ENCODE measurements at places on chromosomes 1 and 21. TPM values are rescaled to one million over a fixed set of nuclear protein-coding genes. Genes with fewer than 3 reads are reported as not detected.

DNA sequence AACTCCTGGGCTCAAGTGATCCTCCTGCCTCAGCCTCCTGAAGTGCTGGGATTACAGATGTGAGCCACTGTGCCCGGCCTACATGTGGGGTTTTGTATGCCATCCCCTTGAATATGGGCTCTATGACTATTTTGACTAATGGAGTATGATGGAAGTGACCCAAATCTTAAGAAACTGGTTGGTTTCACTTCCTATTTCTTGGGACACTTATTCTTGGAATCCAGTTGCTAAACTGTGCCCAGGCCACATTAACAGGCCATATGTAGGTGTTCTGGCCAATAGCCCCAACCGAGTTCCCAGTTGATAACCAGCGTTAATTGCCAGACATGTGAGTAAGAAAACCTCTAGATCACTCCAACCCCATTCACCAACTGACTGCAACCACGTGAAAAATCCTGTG lies 36.3 kb upstream of the CLIC4 start:
- DNase-seq = no peak

- no peak for DNase-seq
Measured at GRCh38 chr1:160748878-160749269, 9.8 kb downstream of the SLAMF7 start.

DENND2D gene
- 1.6 TPM for total RNA-seq

NBPF4 gene
- not detected for total RNA-seq

DNA sequence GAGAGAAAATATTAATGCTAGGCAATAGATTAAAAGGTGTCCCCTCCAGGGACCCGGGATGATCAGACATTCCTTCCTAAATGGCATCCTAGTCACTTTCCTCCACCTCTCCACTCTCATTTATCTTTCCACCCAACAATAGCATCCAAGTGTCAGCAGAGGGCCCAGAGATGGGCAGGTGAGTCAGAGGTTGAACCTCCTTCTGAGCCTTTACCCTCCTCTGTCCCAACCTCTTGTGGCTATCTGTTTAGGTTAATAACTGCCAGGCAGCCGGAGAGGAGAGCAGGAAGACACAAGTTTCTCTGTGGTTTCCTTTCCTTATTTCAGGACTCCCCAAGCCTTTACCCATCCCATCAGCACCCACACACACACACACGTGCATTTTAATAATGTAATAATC lies 4.1 kb downstream of the GJA5 start:
- no peak for DNase-seq

DNA sequence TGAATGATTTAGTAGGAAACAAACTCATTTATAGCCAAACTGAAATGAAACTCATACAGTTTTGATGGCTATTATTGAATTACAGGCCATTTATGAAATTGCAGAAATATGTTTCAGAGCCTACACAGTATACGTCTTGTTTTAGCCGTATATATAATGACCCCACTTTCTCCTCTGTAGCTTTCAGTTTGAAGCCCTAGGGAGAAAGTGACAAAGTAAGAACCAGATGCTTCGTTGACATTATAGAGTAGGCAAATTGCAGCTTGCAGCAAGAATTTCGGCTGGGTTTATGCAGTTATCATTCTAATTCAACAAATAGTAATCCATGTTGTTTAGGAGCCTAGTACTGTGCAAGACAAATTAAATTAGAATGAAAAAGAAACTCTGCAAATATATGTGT lies 836.3 kb upstream of the ADGRL4 start:
- no peak for DNase-seq

TLCD4 gene
- total RNA-seq = 91.6 TPM

DNA sequence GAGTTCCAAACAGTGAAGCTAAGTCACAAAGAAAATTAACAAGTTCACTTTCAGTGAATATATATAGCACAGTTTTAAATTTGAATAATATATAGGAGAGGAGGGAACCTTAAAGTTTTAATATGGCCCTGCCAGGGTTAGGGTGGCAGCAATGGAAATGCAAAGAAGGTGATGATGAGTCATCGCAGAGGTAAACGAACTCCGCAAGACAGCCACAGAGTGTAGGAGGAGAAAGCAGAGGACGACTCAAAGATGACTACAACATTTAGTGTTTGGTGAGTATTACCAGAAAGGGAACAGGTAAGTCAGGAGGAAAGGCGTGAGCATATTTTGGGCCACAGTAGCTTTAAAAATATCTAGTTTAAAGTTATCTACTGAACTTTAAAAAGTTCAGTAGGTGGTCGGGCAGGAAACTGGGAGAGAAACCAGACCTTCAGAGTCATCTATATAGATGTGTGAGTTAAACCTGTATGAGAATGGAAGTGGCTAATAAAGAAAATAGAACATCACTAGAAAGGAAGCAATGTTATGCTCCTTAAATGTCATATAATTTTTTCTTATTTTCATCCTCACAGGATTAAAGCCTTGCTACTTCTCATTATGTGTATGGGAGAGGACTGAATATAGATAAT lies 75.7 kb downstream of the UCHL5 start:
- no peak for DNase-seq

DNA sequence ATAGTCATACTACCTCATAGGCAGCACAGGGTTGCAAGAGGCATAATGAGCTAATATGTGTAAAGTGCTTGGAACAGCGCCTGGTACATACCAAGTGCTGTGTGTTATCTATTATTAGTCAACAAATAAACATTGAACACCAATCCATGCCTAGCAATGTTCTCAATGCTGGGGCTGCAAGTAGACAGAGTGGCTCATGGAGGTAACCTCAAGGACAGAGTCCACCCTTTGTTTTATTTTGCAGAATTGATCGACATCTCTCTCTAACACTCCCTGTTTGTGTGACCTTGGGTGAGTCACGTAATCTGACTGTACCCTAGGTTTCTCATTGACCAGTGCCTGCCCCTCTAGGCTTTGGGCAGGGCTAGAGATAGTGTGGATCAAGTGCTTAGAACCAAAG lies 164.0 kb upstream of the KLHDC7A start:
- no peak for DNase-seq

DNA sequence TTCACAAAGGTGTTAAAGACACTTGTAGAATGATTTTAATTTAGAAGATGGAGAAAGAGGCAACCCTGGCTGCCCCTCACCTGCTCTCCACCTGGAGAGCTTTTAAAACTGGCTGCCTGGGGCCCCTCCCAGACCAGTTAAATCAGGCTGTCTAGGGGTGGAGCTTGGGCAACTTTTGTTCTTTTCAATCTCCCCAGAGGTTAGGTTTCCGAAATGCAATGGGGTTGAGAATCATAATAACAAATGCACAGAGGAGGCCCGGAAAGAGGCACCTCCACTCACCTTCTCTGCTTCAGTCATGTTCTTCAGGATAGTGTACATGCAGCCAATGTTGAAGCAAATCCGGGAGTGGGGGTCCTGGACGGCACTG lies 400 bp downstream of the NCF2 start:
- no peak for DNase-seq

- no peak for DNase-seq
Measured at GRCh38 chr1:30451532-30452125, 271.8 kb downstream of the MATN1 start.

STXBP3 gene
- 30.3 TPM for total RNA-seq

GRCh38 chr1:150154143-150154542 lies 4.4 kb downstream of the PLEKHO1 start:
- DNase-seq = peak; percentile 27

CFAP74 gene
- not detected for total RNA-seq

DNA sequence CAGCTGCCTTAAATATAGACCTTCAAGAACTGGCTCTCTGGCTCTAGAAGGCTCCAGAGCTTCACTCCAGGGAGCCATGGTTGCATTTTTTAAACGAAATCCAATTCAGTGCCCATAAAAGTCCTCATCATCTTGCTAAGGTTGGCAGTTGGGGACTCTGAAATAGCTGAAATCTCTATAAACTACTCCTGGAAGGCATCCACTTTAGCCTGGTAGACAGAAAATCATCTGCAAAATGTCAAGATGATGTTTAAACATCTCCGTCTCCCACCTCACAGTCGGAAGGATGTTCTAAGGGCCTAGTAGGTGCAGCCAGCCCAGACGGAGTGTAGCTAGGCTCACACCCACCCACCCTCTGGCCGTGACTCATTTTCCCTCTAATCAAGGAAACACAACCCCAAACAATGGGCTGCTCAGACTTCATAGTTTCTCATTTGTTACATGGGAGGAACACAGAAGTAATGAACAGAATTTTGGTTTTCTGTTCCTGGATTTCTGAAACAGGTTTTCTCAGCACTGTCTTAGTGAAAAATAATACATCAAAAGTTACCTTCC lies 235.4 kb upstream of the KAZN start:
- no peak for DNase-seq

CFH gene
- 58.0 TPM for total RNA-seq

- DNase-seq = no peak
Measured at GRCh38 chr1:203549309-203549708, 55.4 kb downstream of the OPTC start.

- no peak for DNase-seq
Measured at GRCh38 chr1:173222149-173223030, 15.3 kb upstream of the TNFSF4 start.

GRCh38 chr1:62110198-62110817 lies 84.3 kb upstream of the L1TD1 start:
- DNase-seq = no peak

GRCh38 chr1:63954187-63954586 lies 180.4 kb downstream of the ROR1 start:
- no peak for DNase-seq

- DNase-seq = no peak
Measured at GRCh38 chr1:230735447-230735846, 11.7 kb upstream of the CAPN9 start.

DNA sequence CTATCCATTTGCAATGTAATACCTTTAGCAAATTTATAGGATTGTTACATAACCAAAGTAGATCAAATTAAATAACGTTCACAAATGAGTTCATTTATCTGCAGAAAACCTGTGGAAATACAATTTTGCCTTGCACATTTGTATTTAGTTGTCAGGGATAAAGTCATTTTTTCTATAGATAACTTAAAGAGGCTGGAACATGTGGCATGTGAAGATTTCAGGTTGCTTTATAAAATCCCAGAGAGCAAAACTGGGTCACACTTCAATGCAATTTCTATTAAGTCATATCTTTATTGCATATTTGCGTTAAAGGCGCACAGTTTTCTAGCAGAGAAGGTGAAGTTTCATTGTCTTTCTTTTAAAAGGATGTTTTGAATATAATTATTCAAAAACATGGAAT lies 342.4 kb downstream of the USP25 start:
- DNase-seq = no peak

GRCh38 chr21:16034446-16035190 lies 304.8 kb downstream of the USP25 start:
- DNase-seq = no peak

GRCh38 chr1:222521299-222522104 lies 26.4 kb downstream of the HHIPL2 start:
- no peak for DNase-seq

PKP1 gene
- 0.16 TPM for total RNA-seq

FMN2 gene
- 0.38 TPM for total RNA-seq

GRCh38 chr1:172938681-172939080 lies 112.1 kb downstream of the TNFSF18 start:
- DNase-seq = no peak

RALGPS2 gene
- total RNA-seq = 5.1 TPM

- no peak for DNase-seq
Measured at GRCh38 chr21:14766241-14766640, 220.1 kb upstream of the SAMSN1 start.

DNA sequence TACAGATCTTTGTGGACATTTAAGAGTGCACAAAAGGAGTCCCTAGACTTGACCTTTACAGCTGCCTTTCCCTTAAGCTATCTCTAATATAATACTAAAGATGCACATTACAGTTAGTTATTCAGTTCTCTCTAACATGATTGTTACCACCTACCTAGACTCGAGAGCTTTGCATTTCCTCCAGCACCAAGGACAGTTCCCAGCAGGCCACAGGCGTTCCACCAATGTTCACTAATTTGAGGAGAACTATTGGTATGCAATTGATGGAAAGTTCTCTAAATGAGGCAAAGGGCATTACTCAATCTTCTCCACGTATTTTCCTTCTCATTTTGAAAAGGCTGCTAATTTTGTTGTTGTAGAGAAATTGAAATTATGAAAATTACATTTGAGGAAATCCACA lies 5.4 kb upstream of the NTNG1 start:
- DNase-seq = no peak

- DNase-seq = no peak
Measured at GRCh38 chr1:202811296-202812175, 782 bp downstream of the PCAT6 start.

DNA sequence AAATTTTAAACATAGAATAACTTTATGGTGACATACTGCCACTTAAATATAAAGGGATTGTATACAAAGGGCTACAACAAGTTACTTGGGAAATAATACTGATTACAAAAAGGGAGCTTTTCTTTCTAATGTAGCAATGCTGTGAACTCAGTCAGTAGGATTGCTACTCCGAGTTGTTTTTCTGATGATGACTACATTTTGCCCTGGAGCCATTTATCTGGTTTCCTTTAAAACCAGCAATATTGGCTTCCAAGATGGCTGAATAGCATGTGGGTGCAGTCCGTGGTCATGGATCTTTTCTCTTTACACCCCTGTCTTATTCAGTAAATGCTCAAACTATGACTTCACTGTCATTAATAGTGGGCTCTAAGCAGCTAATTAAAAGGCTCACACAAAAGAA lies 92.6 kb upstream of the NEK7 start:
- DNase-seq = no peak

DNA sequence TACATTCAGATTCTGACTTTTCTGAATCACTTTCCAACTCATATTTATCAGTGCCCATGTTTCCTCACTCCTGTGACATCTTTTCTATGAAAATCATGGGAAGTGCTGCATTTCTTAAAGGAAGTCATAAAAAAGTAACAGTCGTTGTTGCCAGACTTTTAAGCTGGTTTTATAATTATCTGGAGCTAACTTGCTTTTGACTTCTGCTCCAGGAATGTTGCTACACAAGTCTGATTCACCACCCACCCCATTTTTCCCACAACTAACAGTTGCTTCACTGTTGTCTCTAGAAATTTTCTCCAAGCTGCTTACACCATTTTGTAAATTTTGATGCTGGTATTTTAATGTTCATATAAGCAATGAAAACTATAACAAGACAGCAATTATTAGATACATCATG lies 12.2 kb downstream of the FCRLB start:
- no peak for DNase-seq

DNA sequence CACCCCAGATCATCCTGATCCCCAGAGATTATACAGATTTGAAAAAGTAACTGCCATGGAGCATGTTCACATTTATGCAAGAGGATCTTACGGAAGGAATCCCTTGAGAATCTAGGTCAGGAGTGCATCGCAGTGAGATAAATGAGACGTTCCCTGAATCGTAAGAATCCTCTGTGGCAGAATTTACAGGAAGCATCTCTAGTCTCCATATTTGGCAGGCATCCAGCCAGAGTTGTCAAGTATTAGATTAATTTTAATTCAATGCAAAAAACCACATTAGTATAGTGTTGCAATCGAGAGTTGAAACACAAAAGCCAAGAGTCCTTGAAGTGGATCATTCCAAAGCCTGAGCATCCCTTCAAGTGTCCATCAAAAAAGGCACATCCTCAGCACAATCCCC lies 100.8 kb downstream of the RRAGC start:
- no peak for DNase-seq
